ENCODE measurements at places on chromosomes 11 and 22.

DNA sequence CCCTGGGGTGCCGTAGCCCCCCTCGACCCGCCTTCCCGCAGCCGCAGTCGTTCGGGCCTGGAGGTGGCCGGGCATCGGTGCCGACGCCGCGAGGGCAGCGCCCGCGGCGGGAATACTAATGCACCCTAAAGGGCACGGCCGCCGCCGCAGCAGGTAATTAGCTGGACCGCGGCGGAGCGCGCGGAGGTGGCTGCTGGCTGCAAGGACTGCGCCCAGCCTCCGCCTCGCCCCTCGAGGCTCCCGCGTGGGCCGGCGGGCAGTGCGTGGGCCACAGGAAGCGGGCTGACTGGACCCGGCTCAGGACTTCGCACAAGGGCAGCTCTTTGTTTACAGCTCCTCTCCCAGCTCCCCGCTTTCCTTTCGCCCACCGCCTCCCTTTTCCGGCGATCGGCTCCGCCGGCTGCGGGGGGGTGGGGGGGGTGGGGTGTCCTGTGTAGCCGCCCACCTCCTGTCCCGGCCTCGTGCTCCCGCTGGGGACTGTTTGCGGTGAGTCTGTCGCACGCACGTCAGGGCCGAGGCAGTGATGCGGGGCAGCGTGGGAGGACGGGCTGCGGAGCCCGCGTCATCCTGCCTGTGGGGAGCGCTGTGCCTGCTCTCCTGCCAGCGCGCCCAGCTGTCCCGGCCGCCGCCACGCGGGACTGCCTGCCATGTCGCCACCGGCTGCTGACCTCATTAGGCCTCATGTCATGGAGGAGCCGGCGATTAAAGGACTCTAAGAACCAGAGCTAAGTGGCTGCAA is 53.2 kb downstream of the GRIK4 start:
- no peak for DNase-seq

- DNase-seq, result no peak
Measured at GRCh38 chr22:32622744-32623110, 148.1 kb downstream of the FBXO7 start.

GRCh38 chr22:30038219-30038618 is 42.0 kb upstream of the HORMAD2 start:
- no peak for DNase-seq

GRCh38 chr11:103806130-103806895 is 230.1 kb upstream of the DDI1 start:
- DNase-seq, result no peak

DNA sequence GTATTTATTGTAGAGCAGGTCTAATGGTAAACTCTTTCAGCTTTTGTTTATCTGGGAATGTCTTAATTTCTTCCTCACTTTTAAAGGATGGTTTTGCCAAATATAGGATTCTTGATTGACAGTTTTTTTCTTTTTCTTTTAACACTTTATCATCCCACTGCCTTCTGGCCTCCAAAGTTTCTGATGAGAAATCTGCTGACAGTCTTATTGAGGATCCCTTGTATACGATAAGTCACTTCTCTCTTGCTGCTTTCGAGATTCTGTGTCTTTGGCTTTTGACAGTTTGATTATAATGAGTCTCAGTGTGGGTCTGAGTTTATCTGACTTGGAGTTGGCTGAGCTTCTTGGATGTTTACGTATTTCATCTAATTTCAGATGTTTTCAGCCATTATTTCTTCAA is 6.7 kb upstream of the TSKU start:
- no peak for DNase-seq

DNA sequence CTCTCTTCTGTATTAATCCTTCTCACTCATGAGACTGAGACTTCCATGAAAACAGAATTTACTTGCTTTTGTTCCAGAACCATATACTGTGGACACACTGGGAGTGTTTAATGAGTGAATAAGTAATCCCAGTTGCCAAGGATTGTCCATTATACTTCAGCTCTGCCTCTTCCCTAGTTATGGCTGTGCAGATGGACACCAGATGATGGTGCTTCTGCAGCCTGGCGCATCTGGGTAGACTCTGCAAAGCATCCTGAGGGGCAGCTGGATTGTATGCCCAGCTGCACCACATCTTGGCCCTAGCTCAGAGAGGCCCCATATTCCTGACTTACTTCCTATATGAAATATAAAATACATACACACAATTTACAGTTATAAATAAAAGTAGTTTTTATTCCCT is 43.5 kb downstream of the DBX1 start:
- DNase-seq, result no peak
